RPMI7951 (cell line): ENCODE measurements at places on chromosomes 7 and 10. TPM values are rescaled to one million over a fixed set of nuclear protein-coding genes. Genes with fewer than 3 reads are reported as not detected.

PAOX gene
- 2.8 and 4.6 TPM in 2 replicates for total RNA-seq

RASA4B gene
- total RNA-seq, result 0.36 and 1.4 TPM in 2 replicates

CAMK2B gene
- 10.9 and 19.6 TPM in 2 replicates for total RNA-seq

CDC14C gene
- total RNA-seq, result not detected in 2 replicates

NRP1 gene
- total RNA-seq, result 308 and 390 TPM in 2 replicates

GSDME gene
- total RNA-seq, result 20.2 and 24.9 TPM in 2 replicates

PNLIPRP3 gene
- total RNA-seq, result not detected in 2 replicates

NEUROG3 gene
- not detected in 2 replicates for total RNA-seq

INA gene
- 7.9 and 10.3 TPM in 2 replicates for total RNA-seq
